ENCODE measurements at places on chromosomes 7 and 10.

GRCh38 chr10:36739884-36740445 lies 385.4 kb upstream of the ANKRD30A start:
- no peak for DNase-seq

DNA sequence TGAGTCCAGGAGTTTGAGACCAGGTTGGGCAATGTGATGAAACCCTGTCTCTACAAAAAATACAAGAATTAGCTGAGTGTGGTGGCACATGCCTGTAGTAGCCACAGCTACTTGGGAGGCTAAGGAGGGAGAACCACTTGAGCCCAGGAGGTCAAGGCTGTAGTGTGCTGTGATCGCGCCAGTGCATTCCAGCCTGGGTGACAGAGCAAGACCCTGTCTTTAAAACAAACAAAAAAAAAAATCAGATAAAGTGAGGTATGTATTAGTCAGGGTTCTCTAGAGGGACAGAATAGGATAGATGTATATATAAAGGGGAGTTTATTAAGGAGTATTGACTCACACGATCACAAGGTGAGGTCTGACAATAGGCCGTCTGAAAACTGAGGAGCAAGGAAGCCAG lies 101.5 kb upstream of the GPR26 start:
- DNase-seq: no peak

DNA sequence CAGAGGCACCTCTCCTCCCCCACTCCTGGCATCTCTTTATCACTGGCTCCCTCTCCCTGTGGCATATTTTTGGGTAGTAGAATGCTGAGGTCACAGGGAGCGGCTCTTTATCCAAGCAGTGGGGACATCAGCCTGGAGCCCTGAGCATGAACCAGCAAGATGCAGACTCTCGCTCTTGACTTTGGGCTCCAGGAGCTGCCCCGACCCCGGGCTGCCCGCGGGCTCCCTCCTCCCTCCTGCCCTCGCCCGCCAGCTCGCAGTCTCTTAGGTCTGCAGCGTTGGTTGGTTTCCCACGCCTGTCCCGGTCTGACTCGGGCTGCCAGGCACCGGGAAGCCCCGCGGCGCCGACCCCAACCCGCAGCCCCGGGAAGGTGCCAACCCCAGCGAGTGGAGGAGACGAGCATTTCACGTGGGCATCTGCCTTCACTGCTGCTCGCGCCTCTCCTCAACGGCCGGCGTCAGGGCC lies 1.3 kb downstream of the INSYN2A start:
- no peak for DNase-seq

GRCh38 chr7:77651575-77652162 lies 44.6 kb upstream of the RSBN1L start:
- DNase-seq: no peak

- no peak for DNase-seq
These were observed 29.4 kb downstream of the WDFY4 start for GRCh38 chr10:48714088-48714487.
